Cerebellum (tissue), 4 donors: ENCODE measurements at places on chromosomes 11 and 22. TPM values are rescaled to one million over a fixed set of nuclear protein-coding genes. Genes with fewer than 3 reads are reported as not detected.

Gene APLNR
- total RNA-seq = 8.6 TPM

Gene OR10D3
- total RNA-seq = not detected

Gene KRTAP5-7
- 0.18 TPM for total RNA-seq

Gene GGTLC2
- not detected for total RNA-seq

Gene ACP2
- 30.4 TPM for total RNA-seq

Gene NXPE4
- not detected for total RNA-seq

Gene SMC1B
- not detected for total RNA-seq

Gene KREMEN1
- total RNA-seq = 9.1 TPM

Gene EI24
- total RNA-seq = 55.2 TPM

DNA sequence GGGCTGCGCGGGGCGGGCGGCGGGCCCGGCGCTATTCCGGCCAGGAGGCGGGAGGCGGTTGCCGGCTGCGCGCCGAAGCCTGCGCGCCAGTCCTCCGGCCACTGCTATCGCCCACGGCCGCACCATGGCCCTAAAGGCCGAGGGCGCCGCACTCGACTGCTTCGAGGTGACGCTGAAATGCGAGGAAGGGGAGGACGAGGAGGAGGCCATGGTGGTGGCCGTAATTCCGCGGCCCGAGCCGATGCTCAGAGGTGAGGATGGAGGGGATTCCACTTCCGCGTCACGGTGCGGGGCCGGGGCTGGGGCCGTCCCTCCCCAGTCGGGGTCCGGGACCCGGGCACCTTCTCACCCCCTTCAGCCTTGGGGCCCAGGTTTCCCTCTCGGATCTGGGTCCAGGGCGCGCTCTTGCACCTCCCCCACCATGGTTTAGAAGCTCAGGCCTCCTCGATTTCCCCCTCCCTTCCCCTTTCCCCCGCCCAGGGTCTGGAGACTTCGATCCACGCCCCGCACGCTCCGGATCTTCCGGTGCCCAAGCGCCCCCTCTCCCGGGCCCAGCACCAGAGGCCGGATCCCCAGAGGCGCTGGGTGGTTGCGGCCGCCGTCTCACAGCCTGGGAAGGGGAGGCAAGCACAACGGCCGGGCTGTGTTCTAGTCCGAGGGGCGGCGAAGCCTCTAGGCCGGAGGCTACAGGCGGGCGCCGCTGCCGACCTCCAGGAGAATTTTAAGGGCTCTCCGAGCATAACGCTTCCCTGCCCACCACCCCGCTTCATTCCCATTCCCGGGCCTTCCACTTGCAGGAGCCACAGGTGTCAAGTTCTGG lies 517 bp downstream of the SPINDOC start:
- peak; percentile 51 for DNase-seq

DNA sequence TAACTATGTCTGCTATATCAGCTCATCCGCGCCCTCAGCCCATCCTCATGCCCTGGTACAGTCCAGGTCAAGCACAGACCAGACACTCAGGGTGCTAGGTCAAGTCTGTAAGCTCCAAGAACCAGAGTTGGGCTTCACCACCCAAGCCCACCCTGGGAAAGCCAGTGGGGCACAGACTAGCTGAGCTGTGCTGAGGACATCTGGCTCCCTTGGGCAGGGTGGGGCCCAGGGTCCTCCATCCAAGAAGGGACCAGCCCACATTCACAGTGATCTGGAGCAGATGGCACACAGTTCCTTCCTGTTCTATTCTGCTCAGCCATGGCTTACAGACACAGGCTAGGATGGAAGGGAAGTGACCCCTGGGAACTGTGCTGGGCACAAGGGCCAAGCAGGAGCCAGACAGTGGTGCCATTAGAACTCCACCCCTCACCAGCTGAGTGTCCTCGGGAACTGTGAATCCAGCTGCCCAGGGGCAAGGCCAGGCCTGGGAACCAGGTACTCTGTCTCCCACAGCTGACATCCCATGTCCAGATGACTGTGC lies 9.1 kb downstream of the P2RY6 start:
- DNase-seq = no peak

- no peak for DNase-seq
Observed at GRCh38 chr11:110428956-110429730, 605 bp upstream of the FDX1 start.

- no peak for DNase-seq
Observed at GRCh38 chr11:12483604-12484003, 106.2 kb downstream of the PARVA start.

DNA sequence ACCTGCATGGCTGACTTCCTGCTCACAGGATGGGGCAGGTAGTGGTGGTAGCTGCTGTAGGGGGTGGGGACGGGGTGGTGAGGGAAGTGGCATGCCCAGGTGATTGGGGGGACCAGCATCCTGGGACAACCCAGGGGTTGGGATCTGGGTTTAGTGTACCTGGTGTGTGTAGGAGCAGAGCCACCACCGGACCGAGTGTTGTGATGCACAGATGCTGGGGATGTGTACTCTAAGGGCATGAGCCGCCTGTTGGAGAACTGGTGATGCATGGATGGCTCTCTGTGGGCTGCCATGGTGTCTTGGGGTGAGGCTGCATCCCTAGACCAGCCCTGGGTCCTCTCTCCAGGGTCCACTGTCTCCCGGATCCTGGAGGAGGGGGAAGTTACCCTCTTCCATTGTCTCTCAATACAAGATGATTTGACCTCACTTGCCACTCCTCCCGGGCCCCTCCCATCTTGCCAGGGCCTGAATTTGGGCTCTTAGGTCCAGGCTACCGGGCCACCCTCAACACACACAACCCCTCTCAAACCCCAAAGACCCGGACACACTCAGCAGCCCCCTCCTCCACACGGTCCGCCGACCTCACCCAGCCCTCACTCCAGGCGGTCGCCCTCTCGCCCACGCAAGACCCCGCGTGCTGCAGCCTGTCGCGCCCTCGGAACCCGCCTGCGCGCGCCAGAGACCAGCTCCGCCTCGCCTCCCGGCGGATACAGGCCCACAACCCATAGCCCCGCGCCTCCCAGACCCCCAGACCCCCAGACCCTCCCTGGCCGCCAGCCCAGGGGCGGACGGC lies 619 bp downstream of the LRRC75B start:
- DNase-seq = peak; percentile 55

DNA sequence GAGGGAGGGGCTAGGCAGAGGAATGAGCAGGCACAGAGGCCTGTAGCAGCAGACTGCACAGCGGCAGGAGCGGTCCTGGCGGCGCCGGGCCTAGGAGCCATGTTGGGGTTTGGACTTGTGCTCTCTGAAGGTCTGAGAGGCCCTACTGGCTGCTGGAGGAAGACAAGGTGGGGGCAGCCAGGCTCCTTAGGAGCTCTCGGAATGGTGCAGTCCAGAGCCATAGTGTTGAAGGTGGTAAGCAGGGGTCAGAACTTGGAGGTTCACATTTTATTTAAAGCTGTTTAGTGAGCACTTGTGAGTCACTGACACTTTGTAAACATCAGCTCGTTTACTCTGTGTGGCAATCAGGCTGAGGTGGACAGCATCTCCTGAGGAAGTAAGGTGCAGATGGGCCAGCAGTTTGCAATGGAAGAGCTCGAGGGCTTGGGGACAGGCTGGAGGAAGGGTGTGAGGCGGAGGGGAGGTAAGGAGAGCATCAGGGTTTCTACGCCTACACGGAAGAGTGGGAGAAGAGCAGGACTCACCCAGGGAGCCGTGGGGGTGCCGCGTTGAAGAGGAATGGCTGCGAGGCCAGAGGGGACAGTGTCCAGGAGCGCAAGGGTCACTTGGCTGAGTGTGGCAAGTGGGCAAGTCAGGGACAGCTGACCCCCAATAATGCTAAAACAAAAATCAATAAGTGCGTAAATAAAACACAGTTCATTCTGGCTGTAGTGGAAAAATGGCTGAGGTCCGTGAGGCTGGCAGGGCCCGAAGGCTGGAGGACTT lies 10.0 kb upstream of the TMEM191C start:
- DNase-seq = no peak

- DNase-seq = no peak
Observed at GRCh38 chr22:24433828-24434470, 6.5 kb downstream of the ADORA2A start.

DNA sequence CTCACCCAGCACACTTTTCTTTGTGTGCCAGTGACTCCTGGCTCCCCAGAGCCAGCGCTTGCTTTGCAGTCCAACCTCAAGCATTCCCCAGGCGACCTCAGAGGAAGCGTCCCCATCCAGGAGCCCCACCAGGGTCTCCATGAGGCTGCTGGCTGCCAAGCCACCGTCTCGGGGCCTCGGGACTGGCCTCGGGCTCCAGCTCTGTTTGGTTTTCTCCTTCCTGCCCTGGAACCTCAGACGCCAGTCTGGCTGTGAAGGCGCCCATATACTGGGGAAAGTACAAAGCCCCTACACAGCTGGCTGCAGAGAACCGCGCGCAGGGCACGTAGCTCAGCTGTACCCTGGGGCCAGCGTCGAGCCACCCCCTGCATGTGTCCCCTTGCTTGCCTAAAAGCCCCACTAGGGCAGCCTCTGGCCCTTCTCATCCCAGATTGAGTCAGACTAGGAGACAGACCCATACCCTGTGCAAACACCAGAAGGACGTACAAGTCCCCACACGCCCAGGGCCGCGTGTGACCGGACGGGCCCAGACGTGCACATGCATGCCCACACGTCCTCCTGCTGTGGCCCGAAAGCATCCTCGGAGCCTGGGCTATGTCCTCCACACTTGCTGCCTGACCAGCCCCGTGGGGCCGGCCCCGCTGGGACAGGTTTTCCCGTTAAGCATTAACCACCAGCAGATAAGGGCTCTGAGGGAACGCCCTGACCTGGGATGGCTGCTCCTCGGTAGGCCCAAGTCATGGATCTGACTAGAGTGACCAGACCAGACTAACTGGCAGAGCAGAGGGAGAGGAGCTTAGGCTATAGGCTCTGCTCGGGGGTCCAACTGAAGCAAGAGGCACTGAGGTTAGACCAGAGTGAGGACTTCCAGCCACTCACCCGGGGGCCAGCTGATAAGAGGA lies 4.2 kb upstream of the SYT8 start:
- DNase-seq = no peak

- DNase-seq = peak; percentile 42
Observed at GRCh38 chr22:28600546-28601143, 79.0 kb downstream of the TTC28 start.

DNA sequence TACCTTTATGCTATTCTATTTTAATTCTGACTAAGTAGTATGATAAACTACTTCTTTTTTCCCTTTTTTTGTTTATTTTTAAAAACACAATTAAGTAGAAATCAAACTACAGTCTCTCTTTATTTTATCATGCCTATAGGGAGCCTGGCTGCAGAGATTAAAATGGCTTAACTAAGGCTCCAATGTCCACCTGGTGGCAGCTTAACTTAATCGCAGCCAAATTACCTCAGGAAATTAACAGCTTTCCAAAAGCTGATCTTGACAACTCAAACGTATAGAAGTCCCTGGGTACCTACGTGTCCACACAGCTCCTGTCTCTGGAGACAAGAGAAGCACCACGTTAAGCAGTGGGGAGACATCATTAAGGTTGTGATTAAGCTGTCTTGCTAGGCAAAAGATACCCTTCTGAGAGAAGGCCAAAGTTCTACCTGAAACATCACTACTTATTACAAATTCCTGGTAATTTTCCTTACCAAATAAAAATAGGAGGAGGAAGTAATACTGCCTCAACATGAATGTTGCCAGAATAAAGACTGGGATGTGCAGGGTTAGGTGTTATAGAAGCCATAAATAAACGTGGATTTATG lies 63.2 kb upstream of the SNX19 start:
- peak; percentile 13 for DNase-seq

GRCh38 chr22:49540084-49540912 lies 287.4 kb downstream of the BRD1 start:
- no peak for DNase-seq

DNA sequence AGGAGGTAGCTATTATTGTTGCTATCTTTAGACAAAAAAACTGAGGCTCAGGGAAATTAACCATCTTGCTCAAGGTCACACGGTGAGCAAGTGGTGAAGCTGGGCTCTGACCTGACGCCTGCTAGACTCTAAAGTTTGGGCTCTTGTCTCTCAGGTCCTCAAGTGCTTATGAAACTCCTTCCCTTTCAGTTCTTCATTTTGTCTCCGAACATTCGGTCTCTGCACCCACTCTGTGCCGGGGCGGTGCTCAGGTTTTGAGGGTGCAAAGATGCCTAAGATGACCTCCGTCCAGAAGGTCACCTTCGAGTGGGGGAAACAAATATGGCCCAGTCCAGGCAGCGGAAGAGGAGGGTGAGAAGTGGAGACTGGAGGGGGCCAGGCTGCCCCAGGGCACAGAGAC lies 16.0 kb downstream of the OVOL1 start:
- DNase-seq = no peak

DNA sequence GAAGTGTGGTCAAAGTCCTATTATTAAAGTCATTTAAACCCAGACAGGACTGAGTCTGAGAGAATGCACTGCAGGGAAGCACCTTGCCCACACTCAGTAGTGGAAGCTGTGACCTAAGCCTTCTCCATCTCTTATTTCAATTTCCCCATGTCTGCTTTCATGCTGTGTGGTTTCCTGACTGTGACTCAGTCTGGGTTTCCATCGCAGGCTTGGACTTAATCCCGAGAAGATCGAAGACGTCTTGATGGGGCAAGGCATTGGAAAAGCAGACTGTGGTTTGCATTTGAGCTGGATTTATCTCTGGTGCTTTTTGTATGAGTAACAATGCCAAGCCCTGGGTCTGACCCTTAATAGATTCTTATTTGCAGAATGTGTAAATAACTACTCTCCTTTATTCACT lies 238.9 kb downstream of the NTM start:
- no peak for DNase-seq

GRCh38 chr22:46373921-46374662 lies 38.6 kb downstream of the TRMU start:
- DNase-seq = no peak

GRCh38 chr11:66410191-66410590 lies 10.6 kb upstream of the NPAS4 start:
- DNase-seq = no peak

DNA sequence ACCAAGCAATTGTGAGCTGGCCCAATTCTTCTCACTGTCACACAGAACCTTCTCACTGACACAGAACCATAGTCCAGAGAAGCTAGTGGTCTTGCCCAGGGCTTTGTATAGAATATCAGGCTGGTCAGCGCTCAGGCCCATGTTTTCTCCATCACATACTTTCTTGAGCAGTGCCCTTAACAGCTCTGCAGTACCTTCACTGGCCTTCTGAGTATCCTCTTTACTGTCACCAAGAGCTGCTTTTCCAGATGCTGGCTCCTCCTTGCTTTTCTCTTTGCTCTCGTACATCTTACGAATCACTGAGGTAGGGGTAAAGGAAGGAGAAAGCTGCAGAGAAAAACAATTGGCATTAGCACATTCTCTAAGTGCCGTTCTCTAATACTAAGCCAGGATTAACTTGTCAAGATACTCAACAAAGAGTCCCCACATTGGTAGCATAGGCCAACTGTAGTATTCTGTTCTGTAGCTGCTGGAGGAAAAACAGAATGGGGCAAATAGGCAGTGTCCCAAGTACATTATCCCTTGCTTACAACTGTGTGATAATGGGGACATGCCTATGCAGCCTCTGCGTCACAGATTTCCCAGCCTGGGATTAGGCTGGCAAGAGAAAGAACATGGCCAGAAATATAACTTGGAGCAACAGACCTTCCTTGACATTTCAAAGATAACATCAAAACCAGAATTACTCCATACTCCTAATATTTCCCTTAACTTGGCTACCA lies 43.5 kb downstream of the DRG1 start:
- no peak for DNase-seq
